NCI-H2171 (cell line): ENCODE measurements at places on chromosomes 7 and 10.

DNA sequence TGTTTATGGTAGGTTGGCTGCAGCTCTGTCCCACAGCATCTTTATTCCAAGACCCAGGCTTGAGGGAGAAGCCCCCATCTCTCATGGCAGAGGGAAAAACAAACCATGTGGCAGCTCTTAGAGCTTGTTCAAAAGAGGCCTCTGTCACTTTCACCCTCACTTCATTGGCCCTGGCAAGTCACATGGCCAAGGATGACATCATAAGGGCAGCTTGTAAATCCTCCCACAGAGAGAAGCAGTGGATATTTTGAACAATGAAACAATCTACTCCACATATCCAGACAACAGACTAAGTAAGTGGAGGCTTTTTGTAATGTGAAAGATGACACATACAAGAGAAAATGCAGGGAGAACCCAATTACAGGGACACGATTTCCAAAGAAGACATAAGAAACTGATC, 108.1 kb downstream of the GRID1 start:
- no peak for DNase-seq

DNA sequence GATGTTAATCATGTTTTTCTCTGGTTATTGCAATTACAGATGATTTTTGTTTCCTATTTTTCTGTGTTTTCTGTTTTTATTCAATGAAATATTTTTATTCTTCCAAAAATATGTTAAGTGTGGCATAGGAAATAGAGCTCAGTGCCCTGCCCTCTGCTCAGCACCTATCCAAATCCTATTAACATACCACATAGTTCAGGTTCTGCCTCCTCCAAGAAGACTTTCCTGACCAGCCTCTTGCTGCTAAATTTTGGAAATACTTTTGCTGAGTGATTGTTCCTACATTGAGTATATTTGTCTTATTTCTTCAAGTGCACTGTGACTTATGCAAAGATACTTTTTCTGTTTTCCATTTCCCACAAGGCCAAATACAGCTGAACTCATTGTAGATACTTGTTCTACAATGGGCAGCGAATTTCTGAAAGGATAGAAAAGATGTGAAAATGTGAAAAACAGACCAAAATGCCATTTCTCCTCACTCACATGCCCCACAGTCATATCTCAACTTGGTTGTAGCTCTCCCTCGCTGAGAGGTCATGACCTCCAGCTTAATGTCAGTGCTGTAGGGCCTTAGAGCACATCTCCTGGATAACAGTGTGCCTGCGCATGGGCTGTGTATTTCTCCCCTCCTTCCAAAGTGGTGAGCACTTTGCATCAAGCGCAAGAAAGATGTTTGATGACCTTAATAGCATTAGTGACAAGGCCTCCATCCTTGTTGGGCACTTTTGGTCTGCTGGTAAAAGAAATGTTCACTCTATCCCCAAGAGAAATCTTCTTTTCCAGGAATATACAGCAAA, 677.3 kb downstream of the LRMDA start:
- DNase-seq, result no peak

- no peak for DNase-seq
These were observed 203.5 kb upstream of the PHF14 start for GRCh38 chr7:10770176-10770575.

GRCh38 chr10:11093771-11094736, 76.4 kb downstream of the CELF2 start:
- DNase-seq, result no peak

- no peak for DNase-seq
These were observed 151.1 kb downstream of the DKK1 start for GRCh38 chr10:52465202-52465601.

GRCh38 chr7:146002431-146003078, 114.0 kb upstream of the CNTNAP2 start:
- no peak for DNase-seq

- no peak for DNase-seq
These were observed 5.9 kb downstream of the STAM start for GRCh38 chr10:17649836-17650235.

DNA sequence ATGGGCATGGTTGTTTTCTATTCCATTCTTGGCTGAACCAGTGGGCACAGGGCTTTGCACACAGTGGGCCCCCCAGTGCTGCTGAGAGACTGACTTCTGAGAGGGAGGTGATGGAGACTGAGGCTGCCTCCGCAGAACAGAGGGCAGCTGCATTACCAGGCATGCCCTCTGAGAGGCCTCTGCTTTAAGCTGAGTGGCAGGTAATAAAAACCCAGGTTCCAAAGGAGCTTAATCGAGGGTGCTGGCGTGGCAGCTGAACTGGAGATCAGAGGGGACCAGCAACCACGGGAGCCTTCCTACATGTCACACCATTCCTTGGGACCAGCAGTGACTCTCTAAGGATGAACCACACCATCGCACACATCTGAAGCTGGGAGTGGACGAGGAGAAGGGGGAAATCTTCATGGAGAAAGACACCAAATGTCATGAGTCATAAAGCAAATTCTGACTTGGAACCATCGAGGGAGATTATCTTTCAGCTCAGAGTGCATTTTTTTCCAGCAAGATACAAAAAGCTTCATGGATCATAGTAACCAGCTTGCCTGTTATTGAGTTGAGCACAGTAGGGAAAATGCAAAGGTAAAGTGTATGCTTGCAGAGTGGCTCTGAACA, 24.6 kb downstream of the HIPK2 start:
- DNase-seq, result no peak

DNA sequence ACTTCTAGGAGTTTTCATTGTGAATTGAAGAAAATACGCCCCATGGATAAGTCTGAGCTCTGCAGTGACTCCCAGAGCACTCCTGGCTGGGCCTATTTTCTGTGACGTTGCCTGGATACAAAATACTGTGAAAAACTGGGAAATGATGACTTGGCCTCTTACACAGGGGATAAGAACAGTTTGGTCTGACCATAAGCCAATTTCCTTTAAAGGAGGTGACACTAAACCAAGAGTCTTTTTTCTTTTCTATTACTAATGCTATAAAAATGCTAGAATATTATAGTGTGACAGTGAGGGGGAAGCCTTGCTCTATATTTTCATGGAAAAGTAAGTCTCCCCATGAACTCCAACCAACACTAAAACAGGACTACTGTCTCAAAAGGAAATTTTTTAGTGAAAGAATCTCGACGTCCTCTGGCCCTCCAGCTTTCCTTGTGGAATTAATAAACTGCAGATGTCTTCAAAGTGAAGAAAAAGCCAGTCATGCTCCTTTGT, 45.5 kb downstream of the MYOF start:
- DNase-seq, result no peak

DNA sequence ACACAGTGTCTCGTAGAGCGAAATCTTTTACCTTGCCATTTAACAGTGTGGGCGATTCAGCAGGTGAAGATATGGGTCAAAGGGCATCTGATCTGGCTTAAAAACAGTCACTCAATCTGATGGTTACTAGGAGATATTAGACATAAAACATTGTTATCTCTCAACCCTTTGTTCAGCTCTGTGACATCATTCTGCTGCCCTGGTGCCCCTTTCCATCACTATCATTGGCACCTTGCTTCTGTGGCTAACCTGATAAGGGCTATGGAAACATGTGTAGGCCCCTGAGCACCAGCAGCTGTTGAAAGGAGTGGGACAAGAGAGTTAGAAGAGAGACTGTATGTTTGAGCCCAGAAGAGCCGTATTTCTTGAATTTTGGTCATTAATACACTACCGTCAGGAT, 650.3 kb downstream of the PHTF2 start:
- no peak for DNase-seq

GRCh38 chr10:8640878-8641277, 586.4 kb downstream of the GATA3 start:
- DNase-seq, result no peak

DNA sequence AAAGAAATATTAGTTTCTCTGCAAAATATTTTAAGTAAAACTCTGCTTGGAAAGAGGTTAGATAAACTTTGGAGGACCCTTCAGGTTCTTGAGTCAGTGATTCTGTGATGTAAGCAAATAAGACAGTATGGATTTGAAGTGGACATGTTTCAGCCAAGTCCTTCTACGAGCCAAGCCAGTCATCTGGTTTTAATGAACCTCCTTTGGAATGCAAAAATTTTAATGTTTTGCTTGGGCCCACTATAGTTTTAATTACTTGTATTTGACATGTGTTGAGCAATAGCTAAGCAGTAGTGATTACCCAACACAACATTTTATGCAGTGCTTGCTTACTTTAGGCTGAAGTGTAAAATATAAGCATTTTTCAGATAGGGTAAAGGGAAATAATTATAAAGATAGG, 296.3 kb upstream of the SEMA3D start:
- DNase-seq, result no peak
